NCI-H345 (cell line): ENCODE measurements at places on chromosomes 3 and 15.

GRCh38 chr3:186401556-186401955, 39.5 kb upstream of the DGKG start:
- DNase-seq = no peak

GRCh38 chr3:184004476-184004875, 13.2 kb downstream of the ABCC5 start:
- DNase-seq = no peak

DNA sequence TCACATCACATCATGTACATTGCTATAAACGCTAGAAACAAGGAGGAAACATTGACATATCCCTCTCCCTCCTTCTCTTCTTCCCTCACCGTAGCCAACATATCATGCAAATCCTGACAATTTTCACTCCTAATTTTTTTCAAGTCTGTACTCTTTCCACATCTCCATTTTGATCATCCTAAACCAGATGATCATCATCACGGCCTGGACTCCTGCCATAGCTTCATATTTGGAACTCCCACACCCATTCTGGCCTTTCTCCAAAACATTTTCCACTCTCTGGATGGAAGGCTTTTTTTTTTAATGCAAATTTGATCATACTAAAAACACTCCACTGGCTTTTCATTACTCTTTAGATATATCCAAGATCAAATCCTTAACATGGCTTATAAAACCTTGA, 248.0 kb upstream of the CNTN3 start:
- DNase-seq = peak; percentile 15

DNA sequence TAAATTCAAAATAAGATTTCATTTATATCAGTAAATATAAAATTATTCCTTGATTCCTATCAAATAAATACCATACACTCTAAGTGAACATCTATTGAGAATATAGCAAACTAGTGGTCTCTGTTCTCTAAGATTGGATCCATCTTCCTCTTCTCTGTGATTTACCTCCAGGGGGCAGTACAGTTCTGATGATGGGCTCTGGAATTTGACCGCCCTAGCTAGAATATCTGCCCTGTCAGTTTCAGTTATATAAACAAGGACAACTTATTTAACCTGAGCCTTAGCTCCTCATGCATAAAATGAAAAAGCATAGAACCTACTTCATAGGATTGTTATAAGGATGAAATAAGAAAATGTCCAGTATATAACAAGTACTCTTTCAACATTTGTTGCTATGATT, 171.1 kb upstream of the CCDC54 start:
- DNase-seq = no peak
